ENCODE measurements at places on chromosomes 13 and 19. TPM values are rescaled to one million over a fixed set of nuclear protein-coding genes. Genes with fewer than 3 reads are reported as not detected.

DNA sequence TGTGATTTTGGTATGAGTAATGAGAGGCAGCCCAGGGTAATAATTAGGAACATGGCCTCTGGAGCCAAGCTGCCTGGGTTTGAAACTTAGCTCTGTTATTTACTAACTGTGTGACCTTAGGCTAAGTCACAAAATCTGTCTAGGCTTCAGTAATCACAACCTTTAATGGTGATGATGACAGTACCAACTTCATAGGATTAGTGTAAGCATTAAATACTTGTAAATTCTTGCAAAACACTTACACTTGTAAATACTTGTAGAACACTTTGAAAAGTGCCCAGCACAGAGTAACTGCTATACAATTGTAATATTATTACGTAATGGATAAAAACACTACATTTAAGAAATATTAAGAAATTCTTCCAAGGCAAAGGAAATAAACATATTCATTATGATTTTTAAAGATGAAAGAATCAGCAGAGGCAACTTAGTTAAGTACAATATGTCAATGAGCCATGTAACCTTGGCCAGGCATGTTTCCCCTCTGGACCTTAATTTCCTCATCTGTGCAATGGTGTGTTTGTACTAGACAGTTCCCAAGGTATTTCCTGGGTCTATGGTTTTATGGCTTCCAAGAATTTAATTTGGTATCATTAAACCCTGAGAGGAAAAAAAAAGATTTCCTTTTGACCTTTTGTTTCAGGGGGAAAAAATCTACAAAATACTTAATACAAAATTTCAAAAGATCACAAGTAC lies 628.5 kb upstream of the KLHL1 start:
- H3K4me3 ChIP-seq, result no peak overlapping the region
- no peaks in the 10 kb centered on the region for H3K4me1 ChIP-seq
- DNase-seq, result no peak
- H3K36me3 ChIP-seq, result no peaks in the 10 kb centered on the region
- H3K27me3 ChIP-seq, result no peaks in the 10 kb centered on the region

GRCh38 chr19:55175117-55175867 lies 4.8 kb downstream of the SYT5 start:
- no peaks in the 10 kb centered on the region for H3K27me3 ChIP-seq
- no peak overlapping the region for H3K27ac ChIP-seq
- no peaks in the 10 kb centered on the region for H3K36me3 ChIP-seq
- H3K4me1 ChIP-seq, result peaks cover 50% of the 10 kb centered on the region
- no peak overlapping the region for H3K4me3 ChIP-seq

GRCh38 chr13:66074018-66074615 lies 1156.0 kb downstream of the PCDH9 start:
- H3K27me3 ChIP-seq, result no peaks in the 10 kb centered on the region
- H3K4me1 ChIP-seq, result no peaks in the 10 kb centered on the region
- no peaks in the 10 kb centered on the region for H3K36me3 ChIP-seq
- no peak for DNase-seq
- no peak overlapping the region for H3K27ac ChIP-seq

GRCh38 chr19:5947435-5947834 lies 30.5 kb downstream of the RANBP3 start:
- H3K36me3 ChIP-seq, result no peaks in the 10 kb centered on the region
- no peaks in the 10 kb centered on the region for H3K27me3 ChIP-seq
- H3K27ac ChIP-seq, result no peak overlapping the region

- H3K4me3 ChIP-seq, result no peak overlapping the region
- no peak for DNase-seq
- H3K4me1 ChIP-seq, result no peaks in the 10 kb centered on the region
Measured at GRCh38 chr19:39060171-39060570, 24.0 kb upstream of the ACP7 start.

Gene ANKRD24
- total RNA-seq, result 1.4 TPM

DNA sequence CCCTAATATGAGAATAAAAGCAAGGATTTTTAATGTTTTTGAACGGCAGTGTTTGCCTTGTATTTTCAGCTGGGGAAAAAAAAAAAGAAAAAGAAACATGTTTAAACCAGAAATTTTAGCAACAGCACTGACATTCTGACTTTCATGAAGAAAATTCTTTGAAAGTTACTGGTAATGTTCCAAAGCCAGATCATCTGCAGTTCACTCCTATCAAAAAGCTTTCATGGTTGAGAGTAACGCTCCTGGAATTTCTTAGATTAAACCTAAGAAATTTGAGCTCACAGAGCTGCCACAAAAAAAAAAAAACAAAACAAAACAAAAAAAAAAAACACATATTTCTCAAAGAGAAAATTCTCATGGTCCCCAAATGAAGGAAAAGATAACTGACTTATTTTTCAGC lies 1106.7 kb downstream of the EFNB2 start:
- no peaks in the 10 kb centered on the region for H3K27me3 ChIP-seq
- H3K27ac ChIP-seq, result no peak overlapping the region
- no peaks in the 10 kb centered on the region for H3K4me1 ChIP-seq
- DNase-seq, result no peak
- no peaks in the 10 kb centered on the region for H3K36me3 ChIP-seq

DNA sequence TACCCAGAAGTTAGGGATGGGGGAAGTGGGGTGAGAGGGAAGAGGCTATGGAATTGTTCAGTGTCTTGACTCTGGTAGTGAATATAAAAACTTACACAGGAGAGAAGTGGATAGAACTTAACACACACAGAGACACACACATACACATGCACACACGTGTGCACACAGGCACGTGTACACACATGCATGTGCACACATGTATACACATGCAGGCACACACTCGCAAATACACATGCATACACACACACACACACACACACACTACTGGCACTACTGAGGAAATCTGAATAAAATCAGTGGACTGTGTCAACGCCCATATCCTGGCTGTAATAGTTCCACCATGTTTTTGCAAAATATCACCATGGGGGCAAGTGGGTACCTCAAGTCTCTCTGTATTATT lies 107.9 kb downstream of the IRS2 start:
- no peak for DNase-seq
- H3K27ac ChIP-seq, result no peak overlapping the region
- no peaks in the 10 kb centered on the region for H3K4me1 ChIP-seq
- H3K36me3 ChIP-seq, result no peaks in the 10 kb centered on the region
- no peaks in the 10 kb centered on the region for H3K27me3 ChIP-seq
- no peak overlapping the region for H3K4me3 ChIP-seq

Gene CDC42EP5
- total RNA-seq, result not detected

- no peaks in the 10 kb centered on the region for H3K4me1 ChIP-seq
- H3K27me3 ChIP-seq, result no peaks in the 10 kb centered on the region
- no peak overlapping the region for H3K4me3 ChIP-seq
- H3K27ac ChIP-seq, result no peak overlapping the region
Measured at GRCh38 chr13:40819797-40820315, 30.4 kb downstream of the SLC25A15 start.

- no peak overlapping the region for H3K27ac ChIP-seq
- H3K4me1 ChIP-seq, result no peaks in the 10 kb centered on the region
- H3K27me3 ChIP-seq, result no peaks in the 10 kb centered on the region
- H3K36me3 ChIP-seq, result no peaks in the 10 kb centered on the region
Measured at GRCh38 chr19:46067691-46068090, 26.9 kb upstream of the IGFL4 start.

DNA sequence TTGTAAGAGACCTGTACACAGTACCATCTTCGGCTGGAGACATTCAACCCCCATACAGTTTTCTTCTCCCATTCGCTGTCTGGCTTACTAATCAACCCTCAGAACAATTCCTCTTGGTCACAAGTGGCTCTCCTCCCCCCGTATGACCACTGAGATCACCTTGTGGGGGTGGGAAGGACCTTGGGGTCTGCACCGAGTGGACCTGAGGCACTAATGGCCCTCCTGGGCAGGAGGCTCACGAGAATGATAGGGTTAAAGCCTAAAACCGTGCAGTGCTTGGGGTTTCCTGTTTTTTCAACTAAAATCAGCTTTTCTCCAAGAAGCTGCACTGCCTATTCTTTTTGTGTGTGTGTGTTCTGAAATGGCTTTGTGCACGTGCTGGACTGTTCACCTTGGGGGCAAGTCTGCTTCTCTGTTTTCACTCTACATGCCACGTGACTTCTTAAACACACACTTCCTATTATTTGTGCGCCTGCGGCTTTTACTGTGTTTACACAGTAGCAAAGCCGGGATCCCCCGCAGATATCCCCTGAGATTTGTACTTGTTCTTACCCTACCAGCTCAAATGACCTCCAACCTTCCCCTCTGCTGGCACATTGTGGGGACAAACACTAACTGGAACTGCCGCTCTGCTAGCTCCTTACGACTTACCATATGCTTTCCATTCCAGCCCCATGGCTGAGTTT lies 12.3 kb downstream of the RBM26 start:
- peak overlapping the region; percentile 87 for H3K27ac ChIP-seq
- H3K4me1 ChIP-seq, result peaks cover 28% of the 10 kb centered on the region
- peaks cover 6% of the 10 kb centered on the region for H3K36me3 ChIP-seq
- no peaks in the 10 kb centered on the region for H3K27me3 ChIP-seq
- no peak overlapping the region for H3K4me3 ChIP-seq
- DNase-seq, result peak; percentile 90

DNA sequence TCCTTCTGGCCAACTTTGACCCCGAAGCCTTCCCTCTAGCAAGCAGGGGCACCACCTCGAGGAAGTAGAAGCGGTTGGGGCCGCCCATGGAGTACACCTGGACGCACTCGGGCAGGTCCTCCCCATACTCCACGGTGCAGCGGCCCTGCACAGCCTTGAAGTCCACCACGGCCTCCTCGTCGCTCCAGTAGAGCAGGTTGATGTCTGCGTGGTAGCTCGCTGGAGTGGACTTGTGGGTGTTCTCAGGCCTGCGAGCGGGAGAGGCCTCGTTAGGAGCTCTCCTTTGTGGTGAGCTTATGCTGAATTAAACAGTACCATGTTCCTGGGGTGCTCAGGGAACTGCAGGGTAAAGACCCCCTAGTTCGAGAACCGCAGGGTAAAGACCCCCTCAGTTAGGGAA lies 22.3 kb upstream of the EIF3G start:
- DNase-seq, result no peak
- H3K4me1 ChIP-seq, result no peaks in the 10 kb centered on the region
- no peaks in the 10 kb centered on the region for H3K27me3 ChIP-seq
- H3K27ac ChIP-seq, result no peak overlapping the region
- H3K36me3 ChIP-seq, result peaks cover 1% of the 10 kb centered on the region

Gene SSC5D
- 0.44 TPM for total RNA-seq

Gene SHISA7
- total RNA-seq, result not detected

GRCh38 chr13:34308725-34309124 lies 490.8 kb downstream of the RFC3 start:
- no peak overlapping the region for H3K4me3 ChIP-seq
- H3K27ac ChIP-seq, result no peak overlapping the region
- no peaks in the 10 kb centered on the region for H3K36me3 ChIP-seq
- DNase-seq, result no peak
- H3K4me1 ChIP-seq, result no peaks in the 10 kb centered on the region

Gene ATXN8OS
- total RNA-seq, result not detected

- H3K27me3 ChIP-seq, result peaks cover 10% of the 10 kb centered on the region
- no peak overlapping the region for H3K27ac ChIP-seq
- no peaks in the 10 kb centered on the region for H3K36me3 ChIP-seq
- H3K4me1 ChIP-seq, result no peaks in the 10 kb centered on the region
- peak; percentile 13 for DNase-seq
- H3K4me3 ChIP-seq, result no peak overlapping the region
Measured at GRCh38 chr13:23921451-23921888, 24.2 kb upstream of the C1QTNF9B start.

Gene VSIG10L
- total RNA-seq, result 1.7 TPM

- no peaks in the 10 kb centered on the region for H3K27me3 ChIP-seq
- DNase-seq, result peak; percentile 82
- H3K4me1 ChIP-seq, result peaks cover 17% of the 10 kb centered on the region
- peak within 1 kb of the TSS; percentile 15 for H3K27ac ChIP-seq
Measured at GRCh38 chr19:11339254-11340098, at the start of gene RAB3D. Gene RAB3D (minus strand): TSS chr19:11339657. CDS start chr19:11337399, 2,258 bp downstream.

Gene C19orf44
- total RNA-seq, result 8.4 TPM

GRCh38 chr19:2500841-2501261 lies 24.9 kb downstream of the GADD45B start:
- H3K27me3 ChIP-seq, result no peaks in the 10 kb centered on the region
- peaks cover 2% of the 10 kb centered on the region for H3K4me1 ChIP-seq
- DNase-seq, result no peak
- no peak overlapping the region for H3K4me3 ChIP-seq
- H3K36me3 ChIP-seq, result no peaks in the 10 kb centered on the region

Gene SGTA
- total RNA-seq, result 36.6 TPM
